HS-5 (cell line): ENCODE measurements at places on chromosomes 1 and 21.
A peak's percentile ranks its signal among the peaks of the same experiment; 100 is the strongest.

GRCh38 chr1:189424746-189425331, 1052.8 kb downstream of the BRINP3 start:
- DNase-seq, result no peak

- DNase-seq, result no peak
Observed at GRCh38 chr1:96424877-96425276, 296.7 kb upstream of the PTBP2 start.

GRCh38 chr1:208235982-208236761, 8.0 kb downstream of the PLXNA2 start:
- no peak for DNase-seq

DNA sequence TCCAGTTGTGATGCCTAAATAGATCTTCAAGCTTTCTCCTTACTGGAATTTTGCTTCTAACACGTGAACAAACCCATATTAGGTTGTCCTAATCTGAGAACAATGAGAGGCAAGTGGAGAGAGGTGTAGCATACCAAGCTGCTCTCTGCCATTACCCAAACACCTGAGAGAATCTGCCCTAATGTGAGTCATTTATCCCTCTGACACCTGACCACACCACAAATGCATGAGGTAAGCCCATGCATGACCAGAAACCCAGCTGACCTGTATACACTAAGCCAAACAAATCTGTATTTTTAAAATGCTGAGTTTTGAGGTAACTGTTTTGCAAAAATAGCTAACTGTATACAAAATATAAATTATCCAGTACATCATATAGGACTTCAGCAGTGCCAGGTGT, 1458.1 kb upstream of the B3GALT2 start:
- no peak for DNase-seq

DNA sequence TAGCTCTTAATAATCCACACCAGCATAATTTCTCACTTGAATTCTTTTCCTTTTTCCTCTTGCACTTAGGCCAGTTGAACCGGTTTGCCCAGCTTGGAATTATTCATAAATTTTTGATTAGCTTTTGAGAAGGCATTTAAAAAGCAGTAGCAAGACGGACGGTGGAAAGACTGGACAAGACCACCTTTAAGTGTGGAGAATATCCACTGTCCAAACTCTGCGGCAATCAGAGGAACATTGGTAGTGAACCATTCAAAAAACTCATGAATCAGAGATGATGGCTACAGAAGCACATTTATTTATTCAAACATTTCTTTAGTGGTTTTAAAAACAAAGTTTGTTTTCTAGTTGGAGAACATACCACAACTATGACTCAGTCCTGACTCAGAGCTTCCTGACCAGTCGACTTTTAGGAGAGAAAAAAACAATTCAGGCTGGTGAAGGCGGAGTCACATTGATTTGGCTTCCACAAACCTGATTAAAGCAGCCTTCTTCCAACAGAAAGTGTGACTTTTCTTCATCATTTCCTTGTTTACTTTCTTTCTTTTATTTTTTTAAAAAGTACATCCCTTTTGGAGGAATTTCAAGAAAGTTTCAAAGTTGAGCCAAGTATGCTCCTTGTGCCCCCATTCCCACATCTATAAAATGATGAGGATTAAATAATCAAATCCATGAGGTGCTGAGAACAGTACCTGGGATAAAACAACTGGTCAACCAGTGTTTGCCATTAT, 128.8 kb downstream of the ADSS2 start:
- peak; percentile 97 for DNase-seq

- no peak for DNase-seq
Observed at GRCh38 chr1:204292740-204293139, 67.0 kb downstream of the PLEKHA6 start.

- no peak for DNase-seq
Observed at GRCh38 chr1:110068646-110069403, 1.6 kb downstream of the ALX3 start.

DNA sequence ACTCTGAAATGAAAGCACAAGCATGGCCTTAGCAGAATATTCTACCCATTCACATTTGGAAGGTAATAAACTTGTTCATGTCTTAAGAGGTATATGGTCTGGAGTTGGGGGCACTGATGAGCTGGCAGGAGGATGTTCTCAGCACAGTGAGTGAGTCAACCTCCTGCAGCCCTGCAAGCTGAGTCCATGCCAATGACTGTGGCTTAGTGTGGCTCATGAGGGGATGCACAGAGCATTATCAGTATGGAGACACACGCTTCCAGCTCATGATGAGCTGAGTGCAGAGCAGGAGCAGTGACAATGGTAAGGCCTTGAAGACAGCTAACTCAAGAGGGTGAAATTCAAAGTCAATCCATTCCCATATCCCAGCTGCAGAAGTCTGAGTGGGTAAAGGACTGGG, 102.3 kb downstream of the TNFSF18 start:
- DNase-seq, result peak; percentile 86

DNA sequence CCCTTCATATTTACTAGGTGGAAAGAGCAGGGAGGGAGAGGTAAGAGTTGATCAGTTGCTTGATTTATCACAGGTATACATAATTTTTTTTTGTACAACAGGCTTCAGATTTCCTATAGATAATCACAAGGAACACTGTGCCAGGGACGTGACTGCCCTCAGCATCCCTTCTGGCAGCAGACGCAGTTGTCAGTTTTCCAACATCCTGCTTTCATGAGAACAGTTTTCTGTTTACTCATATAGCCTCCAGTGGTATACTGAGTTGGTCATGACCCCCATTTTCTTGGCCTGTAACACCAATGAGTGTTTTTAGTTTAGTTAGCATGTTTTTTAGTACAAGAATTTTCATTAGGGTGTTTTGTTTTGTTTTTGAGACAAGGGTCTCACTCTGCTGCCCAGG, 37.9 kb upstream of the PTPRF start:
- no peak for DNase-seq

- no peak for DNase-seq
Observed at GRCh38 chr1:9589144-9589718, 520 bp downstream of the TMEM201 start.
